ENCODE measurements at places on chromosomes 4 and X.

GRCh38 chr4:182671749-182672148, 245.4 kb downstream of the DCTD start:
- no peaks in the 10 kb centered on the region for H3K36me3 ChIP-seq
- no peaks in the 10 kb centered on the region for H3K27me3 ChIP-seq
- no peak for DNase-seq
- H3K4me1 ChIP-seq: no peaks in the 10 kb centered on the region
- no peak overlapping the region for H3K4me3 ChIP-seq

DNA sequence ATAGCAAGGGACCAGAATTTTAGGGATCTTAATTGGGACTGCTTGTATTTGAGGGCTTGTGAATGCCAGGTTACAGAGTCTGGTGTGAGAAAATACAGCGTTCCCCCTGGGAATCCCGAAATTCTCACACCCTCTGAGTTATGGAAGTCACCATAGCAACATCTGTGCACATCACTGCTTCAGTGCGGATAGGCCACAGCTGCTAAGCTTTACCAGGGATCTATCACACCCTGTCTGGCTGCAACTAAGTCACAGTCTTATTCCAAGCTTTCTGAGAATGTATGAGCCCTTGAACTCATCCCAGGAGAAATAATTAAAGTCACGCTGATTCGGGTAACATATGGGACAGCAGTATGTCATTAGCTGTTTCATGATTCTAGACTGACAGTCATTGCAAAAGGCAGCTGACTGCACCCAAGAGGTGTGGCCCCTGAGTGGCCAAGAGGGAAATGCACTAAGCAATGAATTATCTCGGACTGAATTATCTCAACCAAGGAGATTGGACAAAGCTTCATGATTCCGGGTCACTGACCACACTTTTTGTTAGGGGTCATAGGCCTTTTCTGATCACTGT, 46.7 kb upstream of the BTC start:
- no peaks in the 10 kb centered on the region for H3K36me3 ChIP-seq
- no peak overlapping the region for H3K4me3 ChIP-seq
- H3K4me1 ChIP-seq: no peaks in the 10 kb centered on the region
- peaks cover 6% of the 10 kb centered on the region for H3K27me3 ChIP-seq
- no peak overlapping the region for H3K27ac ChIP-seq
- DNase-seq: no peak

- H3K27ac ChIP-seq: no peak overlapping the region
- no peak overlapping the region for H3K4me3 ChIP-seq
- no peaks in the 10 kb centered on the region for H3K36me3 ChIP-seq
- DNase-seq: no peak
- no peaks in the 10 kb centered on the region for H3K4me1 ChIP-seq
Measured at GRCh38 chr4:119313237-119313636, 8.7 kb downstream of the FABP2 start.

- H3K27ac ChIP-seq: no peak overlapping the region
- H3K36me3 ChIP-seq: no peaks in the 10 kb centered on the region
- no peak for DNase-seq
- no peak overlapping the region for H3K4me3 ChIP-seq
- no peaks in the 10 kb centered on the region for H3K27me3 ChIP-seq
- H3K4me1 ChIP-seq: no peaks in the 10 kb centered on the region
Measured at GRCh38 chr4:125489952-125490690, 175.4 kb downstream of the FAT4 start.

DNA sequence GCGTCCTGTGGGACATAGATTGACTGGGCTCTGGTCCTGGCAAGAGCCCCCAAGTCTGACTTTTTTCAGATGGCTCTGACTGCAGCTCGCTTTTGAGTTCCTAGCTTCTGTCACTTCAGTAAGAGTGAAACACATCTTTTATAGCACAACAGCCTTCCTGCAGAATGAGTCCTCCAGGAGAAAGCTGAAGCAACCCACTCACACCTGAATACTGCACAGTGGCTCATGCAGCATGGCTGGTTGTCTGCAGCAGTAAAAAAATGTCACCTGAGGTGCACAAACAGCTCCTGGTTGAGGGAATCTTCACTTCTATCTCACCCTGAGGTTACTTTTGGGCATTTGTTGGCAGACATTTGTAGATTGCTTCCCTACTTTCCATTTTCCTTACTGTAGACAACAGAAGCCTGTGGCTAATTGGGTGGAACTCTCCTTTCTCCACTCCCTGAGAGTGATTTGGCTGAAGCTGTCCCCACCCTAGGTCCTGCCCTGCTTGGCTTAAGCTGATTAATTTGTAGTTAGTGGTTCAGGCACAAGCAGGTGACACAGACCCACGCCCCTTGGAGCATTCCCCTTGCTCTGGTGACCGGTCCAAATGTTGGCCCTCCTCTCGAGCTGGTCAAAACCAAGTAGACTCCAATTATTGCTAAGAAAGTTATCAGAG, 99.7 kb downstream of the NPNT start:
- H3K27me3 ChIP-seq: peaks cover 5% of the 10 kb centered on the region
- H3K4me3 ChIP-seq: no peak overlapping the region
- no peak overlapping the region for H3K27ac ChIP-seq
- H3K36me3 ChIP-seq: no peaks in the 10 kb centered on the region
- no peaks in the 10 kb centered on the region for H3K4me1 ChIP-seq
- no peak for DNase-seq

DNA sequence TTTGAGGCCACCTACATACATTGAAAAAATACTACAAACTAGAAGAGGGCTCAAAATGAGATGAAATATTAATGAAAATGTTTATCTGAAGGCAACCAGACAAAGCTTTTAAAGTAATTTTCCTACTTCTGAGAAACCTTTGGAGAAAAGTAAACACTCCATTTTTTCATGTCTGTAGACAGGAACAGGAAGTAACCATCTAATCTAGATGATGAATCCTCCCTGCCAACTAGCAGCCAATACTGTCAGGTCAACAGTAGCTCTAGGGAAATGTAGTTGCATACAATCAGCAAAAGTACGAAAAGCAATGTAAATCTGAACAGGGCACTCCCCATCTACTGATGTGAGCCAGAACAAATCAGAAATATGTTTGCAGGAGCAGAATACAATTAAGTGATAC, 49.0 kb downstream of the AMMECR1 start:
- no peaks in the 10 kb centered on the region for H3K36me3 ChIP-seq
- H3K4me1 ChIP-seq: peaks cover 27% of the 10 kb centered on the region
- peaks cover 21% of the 10 kb centered on the region for H3K27me3 ChIP-seq
- no peak overlapping the region for H3K4me3 ChIP-seq

DNA sequence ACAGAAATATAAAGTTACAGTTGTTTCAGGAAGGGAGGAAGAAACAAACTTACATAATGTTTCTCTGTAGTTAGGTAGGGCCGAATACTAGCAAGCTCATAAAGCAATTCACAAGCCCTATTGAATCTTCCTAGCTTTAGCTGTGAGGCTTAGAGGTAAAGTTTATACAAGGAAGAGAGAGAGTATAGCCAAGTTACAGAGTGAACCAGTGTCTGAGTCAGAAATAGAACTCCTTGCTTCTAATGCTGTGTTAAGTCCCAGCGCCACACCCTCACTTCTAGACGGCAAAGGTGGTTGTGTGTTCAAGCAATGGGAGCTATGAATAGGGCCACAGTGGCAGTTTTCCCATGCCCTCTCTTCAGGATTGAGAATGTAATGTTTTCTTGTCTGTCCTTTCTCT, 6.1 kb downstream of the LPAR4 start:
- H3K4me1 ChIP-seq: no peaks in the 10 kb centered on the region
- H3K4me3 ChIP-seq: no peak overlapping the region
- no peaks in the 10 kb centered on the region for H3K36me3 ChIP-seq
- peaks cover 21% of the 10 kb centered on the region for H3K27me3 ChIP-seq
- no peak overlapping the region for H3K27ac ChIP-seq

DNA sequence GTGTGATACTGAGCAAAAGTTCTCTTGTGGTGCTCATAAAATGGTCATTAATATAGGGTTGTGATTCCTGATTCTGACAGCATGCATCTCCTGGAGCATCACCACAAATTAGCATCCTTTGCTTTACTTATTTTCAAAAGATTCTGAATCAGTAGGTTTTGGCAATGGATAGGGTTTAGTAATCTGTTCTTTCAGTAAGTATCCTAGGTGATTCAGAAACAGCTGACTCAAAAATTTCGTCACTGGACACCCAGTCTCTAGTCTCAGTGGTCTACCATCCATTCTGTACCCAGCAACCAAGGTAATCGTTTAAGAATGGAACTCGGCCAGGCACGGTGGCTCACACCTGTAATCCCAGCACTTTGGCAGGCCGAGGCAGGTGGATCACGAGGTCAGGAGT, 4.1 kb downstream of the CBLL2 start:
- H3K27me3 ChIP-seq: peaks cover 19% of the 10 kb centered on the region
- H3K4me1 ChIP-seq: no peaks in the 10 kb centered on the region
- H3K36me3 ChIP-seq: no peaks in the 10 kb centered on the region
- DNase-seq: no peak
- no peak overlapping the region for H3K27ac ChIP-seq
- H3K4me3 ChIP-seq: no peak overlapping the region

GRCh38 chr4:77711469-77711868, 105.8 kb downstream of the CXCL13 start:
- no peak overlapping the region for H3K4me3 ChIP-seq
- H3K4me1 ChIP-seq: peaks cover 11% of the 10 kb centered on the region
- no peak for DNase-seq
- peaks cover 3% of the 10 kb centered on the region for H3K36me3 ChIP-seq
- H3K27ac ChIP-seq: no peak overlapping the region

DNA sequence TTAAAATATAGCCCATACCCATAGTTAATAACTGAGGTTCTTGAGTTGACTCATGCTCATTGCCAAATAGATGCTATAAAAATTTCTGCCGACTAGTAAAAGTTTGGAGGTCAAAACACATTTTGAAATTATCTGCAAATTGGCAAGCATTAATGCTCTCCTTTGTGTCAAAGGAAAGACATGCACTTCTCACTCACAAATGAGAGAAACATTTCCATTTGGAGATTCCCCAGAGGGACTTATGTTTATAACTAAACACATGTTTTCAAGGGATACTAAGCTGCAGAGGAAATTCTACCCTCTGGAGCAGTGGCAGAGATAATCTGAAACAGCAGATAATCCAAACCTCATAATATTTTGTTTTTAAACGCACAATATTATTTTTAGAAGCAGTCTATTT, 45.7 kb upstream of the CCDC160 start:
- no peak overlapping the region for H3K27ac ChIP-seq
- peaks cover 10% of the 10 kb centered on the region for H3K4me1 ChIP-seq
- DNase-seq: no peak
- no peak overlapping the region for H3K4me3 ChIP-seq
- H3K27me3 ChIP-seq: peaks cover 31% of the 10 kb centered on the region
- H3K36me3 ChIP-seq: no peaks in the 10 kb centered on the region

- no peak overlapping the region for H3K27ac ChIP-seq
- H3K4me3 ChIP-seq: no peak overlapping the region
- peaks cover 2% of the 10 kb centered on the region for H3K36me3 ChIP-seq
- peaks cover 10% of the 10 kb centered on the region for H3K27me3 ChIP-seq
- peaks cover 42% of the 10 kb centered on the region for H3K4me1 ChIP-seq
- no peak for DNase-seq
Measured at GRCh38 chrX:39492497-39493162, 605.1 kb downstream of the BCOR start.

- no peaks in the 10 kb centered on the region for H3K36me3 ChIP-seq
- DNase-seq: no peak
Measured at GRCh38 chrX:153767674-153768055, 3.6 kb downstream of the PLXNB3 start.

DNA sequence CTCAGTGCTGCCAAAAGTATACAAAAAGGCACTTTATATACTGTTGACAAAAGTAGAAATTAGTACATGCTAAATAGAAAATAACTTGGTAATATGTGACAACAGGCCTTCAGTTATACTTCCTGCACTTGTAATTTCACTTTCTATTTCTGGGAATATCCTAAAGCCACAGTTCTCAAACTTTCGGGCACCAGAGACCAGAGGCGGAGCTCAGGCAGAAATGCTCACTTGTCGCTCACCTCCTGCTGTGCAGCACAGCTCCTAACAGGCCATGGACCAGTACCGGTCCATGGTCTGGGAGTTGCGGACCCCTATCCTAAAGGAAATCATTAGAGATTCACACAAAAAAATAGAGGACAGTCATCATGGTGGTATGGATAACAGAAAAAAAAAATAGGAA, 25.7 kb downstream of the ACSL4 start:
- no peak overlapping the region for H3K27ac ChIP-seq
- H3K4me3 ChIP-seq: peak overlapping the region; percentile 20
- no peaks in the 10 kb centered on the region for H3K27me3 ChIP-seq
- no peak for DNase-seq
- peaks cover 56% of the 10 kb centered on the region for H3K4me1 ChIP-seq
- H3K36me3 ChIP-seq: no peaks in the 10 kb centered on the region

- peak overlapping the region; percentile 31 for H3K27ac ChIP-seq
- peak; percentile 24 for DNase-seq
- H3K4me1 ChIP-seq: peaks cover 46% of the 10 kb centered on the region
- H3K4me3 ChIP-seq: peak overlapping the region; percentile 17
Measured at GRCh38 chr4:48065587-48066052, 49.0 kb downstream of the NIPAL1 start.

DNA sequence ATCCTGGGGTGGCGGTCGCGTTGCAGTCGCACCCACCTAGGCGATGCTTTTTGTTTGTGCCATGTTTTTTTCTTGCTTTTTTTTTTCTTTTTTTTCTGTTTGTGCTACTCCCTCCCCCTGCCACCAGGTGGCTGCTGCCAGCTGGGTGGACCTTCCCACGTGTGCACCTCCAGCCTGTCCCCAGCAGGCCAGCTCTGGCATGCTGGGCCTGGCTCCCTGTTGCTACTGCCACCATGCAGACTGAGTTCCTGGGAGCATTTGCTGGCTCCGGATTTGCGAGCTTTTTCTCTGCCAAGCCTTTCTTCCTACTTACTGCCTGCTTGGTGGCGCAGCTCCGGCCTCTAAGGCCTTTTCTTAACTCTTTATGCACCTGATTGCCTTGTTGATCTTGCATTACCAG, 161.2 kb upstream of the WDFY3 start:
- no peaks in the 10 kb centered on the region for H3K27me3 ChIP-seq
- no peak overlapping the region for H3K4me3 ChIP-seq
- no peaks in the 10 kb centered on the region for H3K36me3 ChIP-seq
- no peak for DNase-seq

DNA sequence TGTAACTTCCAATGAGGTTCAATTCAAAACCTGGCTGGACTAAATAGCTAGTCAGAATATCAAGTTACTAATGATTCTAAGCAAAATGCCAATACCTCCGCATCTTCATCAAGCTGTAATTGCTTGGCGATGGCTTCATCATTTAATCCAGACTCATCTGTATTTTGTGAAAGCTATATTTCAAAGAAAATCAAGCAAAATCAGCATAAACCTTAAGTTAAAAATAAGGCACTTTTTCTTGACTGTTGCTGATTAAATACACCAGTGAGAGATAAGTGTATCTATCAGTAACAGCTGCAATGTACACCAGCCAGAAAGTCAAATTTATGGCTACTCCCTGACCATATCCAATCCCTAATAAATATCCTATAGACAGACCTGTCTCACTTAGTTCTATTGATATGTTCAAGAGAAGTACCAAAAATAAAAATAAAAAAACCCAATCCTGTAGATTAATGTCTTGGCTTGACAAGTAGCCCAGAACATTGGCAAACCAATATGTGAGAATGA, 39.6 kb downstream of the RFC1 start:
- no peak overlapping the region for H3K4me3 ChIP-seq
- H3K4me1 ChIP-seq: peaks cover 4% of the 10 kb centered on the region
- peaks cover 11% of the 10 kb centered on the region for H3K36me3 ChIP-seq

- no peaks in the 10 kb centered on the region for H3K27me3 ChIP-seq
- no peaks in the 10 kb centered on the region for H3K36me3 ChIP-seq
- H3K4me1 ChIP-seq: no peaks in the 10 kb centered on the region
Measured at GRCh38 chr4:14415146-14415545, 587.1 kb upstream of the CPEB2 start.

All from activated T-cell treated with anti-CD3 and anti-CD28 coated beads, Interleukin-2, amount 50 U/mL, for 72 hours (primary cell).